ENCODE measurements at places on chromosomes 5 and 9. TPM values are rescaled to one million over a fixed set of nuclear protein-coding genes. Genes with fewer than 3 reads are reported as not detected.

Gene RLN1
- 0.35 TPM for total RNA-seq

Gene KCNIP1
- total RNA-seq, result 3.7 TPM

Gene ENTPD8
- total RNA-seq, result 0.18 TPM

Gene SLC6A7
- total RNA-seq, result 0.35 TPM

Gene CEP120
- 14.1 TPM for total RNA-seq

Gene CXCL14
- 21.3 TPM for total RNA-seq

Gene RBM22
- 32.0 TPM for total RNA-seq

Gene LCN12
- 0.44 TPM for total RNA-seq

Gene LIX1
- 5.3 TPM for total RNA-seq

Gene C9orf152
- not detected for total RNA-seq

Gene RGS14
- total RNA-seq, result 16.2 TPM

Gene SLC25A2
- 0.22 TPM for total RNA-seq

Gene OCLN
- total RNA-seq, result 2.4 TPM

Gene TRUB2
- total RNA-seq, result 23.9 TPM

Gene GDA
- 0.49 TPM for total RNA-seq

Gene PKN3
- total RNA-seq, result 2.9 TPM

Gene NEUROG1
- total RNA-seq, result not detected

Gene SLC12A7
- total RNA-seq, result 5.5 TPM

Gene FCN2
- 0.18 TPM for total RNA-seq

Gene LECT2
- total RNA-seq, result not detected

Gene PCDHGA11
- 3.1 TPM for total RNA-seq

Gene PDE8B
- total RNA-seq, result 2.0 TPM

Gene PTPA
- total RNA-seq, result 119 TPM

Gene IL3
- not detected for total RNA-seq

Gene ABO
- 0.13 TPM for total RNA-seq

Gene SPEF2
- 8.8 TPM for total RNA-seq

Gene PCDHA10
- 0.09 TPM for total RNA-seq

Gene TSC1
- total RNA-seq, result 32.2 TPM

Gene ADAMTS2
- total RNA-seq, result 28.7 TPM

Gene CYSRT1
- 0.18 TPM for total RNA-seq

Gene ARHGEF39
- total RNA-seq, result 1.4 TPM

Gene MYORG
- 8.1 TPM for total RNA-seq

Gene FAM13B
- total RNA-seq, result 18.5 TPM

Gene PCDHB3
- total RNA-seq, result 1.8 TPM

Gene OSMR
- 4.4 TPM for total RNA-seq

Gene PCDHGA3
- 1.2 TPM for total RNA-seq

Gene CCIN
- 0.62 TPM for total RNA-seq

Gene SLC31A2
- total RNA-seq, result 4.1 TPM

Gene PAEP
- not detected for total RNA-seq

Gene C1QTNF2
- total RNA-seq, result 26.8 TPM

Gene FASTKD3
- total RNA-seq, result 10.4 TPM

Gene SGTB
- 6.6 TPM for total RNA-seq

Gene PCDHB14
- total RNA-seq, result 4.8 TPM

Gene SOX30
- 0.09 TPM for total RNA-seq

Gene CORO2A
- total RNA-seq, result 0.13 TPM

Gene PRRT1B
- not detected for total RNA-seq

Gene MORN5
- total RNA-seq, result 0.53 TPM

Gene HMMR
- total RNA-seq, result 10.8 TPM

Gene SPATA24
- 12.5 TPM for total RNA-seq

Gene SPAAR
- total RNA-seq, result 0.89 TPM

Gene SLC46A2
- 0.04 TPM for total RNA-seq
